GM13977 (cell line): ENCODE measurements at places on chromosomes 7 and 10.

DNA sequence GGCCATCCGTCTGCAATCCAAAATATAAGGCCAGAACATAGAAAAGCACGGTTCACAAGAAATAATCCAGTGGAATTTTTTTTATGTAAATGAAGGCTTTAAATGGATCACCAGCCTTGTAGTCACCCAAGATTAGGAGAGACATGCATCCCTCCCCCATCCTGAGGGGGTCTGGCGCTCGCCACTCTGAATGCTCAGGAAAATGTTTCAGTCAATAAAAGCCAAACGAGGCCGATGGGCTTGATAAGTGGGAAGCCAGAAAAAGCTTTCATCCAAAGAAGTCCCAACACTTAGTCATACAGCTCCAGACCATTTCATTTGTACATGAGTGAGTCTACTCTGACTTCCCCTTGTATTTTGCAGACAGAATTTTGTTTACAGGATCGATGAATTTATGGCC is 631.8 kb downstream of the GRID1 start:
- DNase-seq: no peak

DNA sequence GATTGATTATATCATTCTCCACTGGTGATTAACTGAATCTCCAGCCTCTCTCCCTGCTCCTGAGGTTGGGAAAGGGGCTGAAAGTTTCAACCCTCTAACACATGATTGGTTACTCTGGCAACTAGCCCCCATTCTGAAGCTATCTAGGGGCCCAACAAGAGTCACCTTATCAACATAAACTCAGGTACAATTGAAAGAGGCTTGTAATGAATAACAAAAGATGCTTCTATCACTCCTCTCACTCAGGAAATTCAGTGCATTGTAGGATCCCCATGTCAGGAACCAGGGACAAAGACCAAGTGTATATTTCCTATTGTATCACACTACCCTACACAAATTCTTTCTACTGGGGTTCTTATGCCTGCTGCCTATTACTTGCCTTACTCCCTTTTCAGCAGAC is 123.9 kb upstream of the SLC13A1 start:
- no peak for DNase-seq

- no peak for DNase-seq
Observed at GRCh38 chr7:25646726-25647413, 418.6 kb upstream of the NPVF start.

DNA sequence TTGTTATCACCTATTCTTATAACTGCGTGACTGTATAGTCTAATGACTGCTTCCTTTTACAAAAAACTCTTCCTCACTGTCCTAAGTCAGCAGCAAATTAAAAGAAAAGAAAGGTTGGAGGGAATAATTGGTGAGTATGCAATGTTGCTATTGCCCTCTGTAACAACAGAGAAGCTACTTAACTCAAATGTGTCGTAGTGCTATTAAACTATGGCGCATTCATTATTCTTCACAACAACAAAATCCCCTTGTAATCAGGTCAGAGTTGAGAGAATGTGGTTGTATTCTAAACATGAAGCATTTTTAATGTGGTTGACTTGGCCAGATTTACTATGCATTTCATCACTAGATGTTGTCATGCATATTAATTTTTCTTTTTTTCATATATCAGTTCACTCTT is 897.8 kb upstream of the PHF14 start:
- no peak for DNase-seq
